ENCODE measurements at places on chromosomes 11 and 22.

GRCh38 chr22:46696229-46696518, 41.9 kb downstream of the CERK start:
- no peaks in the 10 kb centered on the region for H3K27me3 ChIP-seq
- H3K4me1 ChIP-seq, result no peaks in the 10 kb centered on the region
- no peak for DNase-seq
- H3K4me3 ChIP-seq, result no peak overlapping the region

- no peaks in the 10 kb centered on the region for H3K36me3 ChIP-seq
- no peak for DNase-seq
- no peak overlapping the region for H3K4me3 ChIP-seq
- H3K4me1 ChIP-seq, result no peaks in the 10 kb centered on the region
Measured at GRCh38 chr11:37264783-37265182, 666.7 kb upstream of the RAG2 start.

DNA sequence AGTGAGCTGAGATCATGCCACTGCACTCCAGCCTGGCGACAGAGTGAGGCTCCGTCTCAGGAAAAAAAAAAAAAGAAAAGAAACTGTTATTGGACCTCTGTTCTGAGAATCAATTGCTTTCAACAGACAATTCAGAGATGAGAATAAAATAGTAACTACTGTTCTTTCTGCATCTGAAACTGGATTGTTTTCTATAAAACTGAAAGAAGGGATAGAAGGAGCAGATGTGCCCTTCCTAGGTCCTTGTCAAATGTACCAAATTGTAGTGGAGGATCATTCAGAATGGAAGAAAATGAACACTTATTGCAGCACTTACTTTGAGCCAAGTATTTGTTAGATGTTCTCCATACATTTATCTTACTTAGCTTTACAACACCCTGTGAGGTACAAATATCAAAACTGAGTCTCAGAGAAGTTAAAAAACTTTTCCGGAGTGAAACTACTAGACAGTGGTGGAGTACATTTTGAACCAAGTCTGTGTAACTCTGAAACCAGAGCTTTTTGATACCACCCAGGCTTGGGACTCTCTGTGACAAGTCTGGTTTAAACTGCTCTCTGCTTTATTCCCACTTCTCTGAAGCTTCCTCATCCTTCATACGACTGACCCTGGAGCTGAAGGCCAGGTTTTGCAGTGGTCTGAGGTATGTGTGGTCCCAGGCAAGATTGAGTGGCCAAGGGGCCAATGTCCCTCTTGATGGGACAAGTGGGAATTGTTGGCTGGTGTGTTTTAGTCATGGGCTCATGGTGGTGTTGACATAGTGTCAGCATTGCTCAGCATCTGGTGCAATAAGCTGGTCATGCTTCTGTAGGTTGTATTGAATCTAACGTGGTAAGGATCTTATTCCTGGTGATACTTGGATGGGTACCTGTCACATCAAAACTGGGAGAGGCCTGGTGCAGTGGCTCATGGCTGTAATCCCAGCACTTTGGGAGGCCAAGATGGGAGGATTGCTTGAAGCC, 48.2 kb upstream of the CCDC134 start:
- no peak overlapping the region for H3K27ac ChIP-seq
- no peaks in the 10 kb centered on the region for H3K4me1 ChIP-seq
- H3K27me3 ChIP-seq, result no peaks in the 10 kb centered on the region
- H3K4me3 ChIP-seq, result no peak overlapping the region
- DNase-seq, result no peak
- H3K36me3 ChIP-seq, result no peaks in the 10 kb centered on the region

DNA sequence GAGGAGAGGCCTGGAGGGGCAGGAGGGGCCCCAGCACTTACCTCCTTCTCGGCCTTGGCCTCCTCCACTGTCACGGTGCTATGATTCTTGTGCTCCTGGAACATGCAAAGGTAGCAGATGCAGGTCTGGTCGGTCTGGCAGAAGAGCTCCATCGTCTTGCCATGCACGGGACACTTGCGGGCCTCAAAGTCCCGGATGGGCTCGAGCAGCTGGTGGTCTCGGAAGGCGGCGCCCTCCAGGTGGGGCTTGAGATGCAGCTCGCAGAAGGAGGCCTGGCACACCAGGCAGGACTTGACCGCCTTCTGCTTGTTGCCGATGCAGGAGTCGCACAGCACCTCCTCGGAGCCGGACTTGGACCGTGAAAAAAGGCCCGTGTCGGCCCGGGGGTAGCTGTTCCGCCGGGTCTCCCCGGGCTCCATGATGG, 714 bp downstream of the TRIM29 start:
- H3K36me3 ChIP-seq, result no peaks in the 10 kb centered on the region
- H3K27ac ChIP-seq, result peak overlapping the region; percentile 89
- H3K4me1 ChIP-seq, result peaks cover 20% of the 10 kb centered on the region
- no peaks in the 10 kb centered on the region for H3K27me3 ChIP-seq
- peak overlapping the region; percentile 65 for H3K4me3 ChIP-seq

DNA sequence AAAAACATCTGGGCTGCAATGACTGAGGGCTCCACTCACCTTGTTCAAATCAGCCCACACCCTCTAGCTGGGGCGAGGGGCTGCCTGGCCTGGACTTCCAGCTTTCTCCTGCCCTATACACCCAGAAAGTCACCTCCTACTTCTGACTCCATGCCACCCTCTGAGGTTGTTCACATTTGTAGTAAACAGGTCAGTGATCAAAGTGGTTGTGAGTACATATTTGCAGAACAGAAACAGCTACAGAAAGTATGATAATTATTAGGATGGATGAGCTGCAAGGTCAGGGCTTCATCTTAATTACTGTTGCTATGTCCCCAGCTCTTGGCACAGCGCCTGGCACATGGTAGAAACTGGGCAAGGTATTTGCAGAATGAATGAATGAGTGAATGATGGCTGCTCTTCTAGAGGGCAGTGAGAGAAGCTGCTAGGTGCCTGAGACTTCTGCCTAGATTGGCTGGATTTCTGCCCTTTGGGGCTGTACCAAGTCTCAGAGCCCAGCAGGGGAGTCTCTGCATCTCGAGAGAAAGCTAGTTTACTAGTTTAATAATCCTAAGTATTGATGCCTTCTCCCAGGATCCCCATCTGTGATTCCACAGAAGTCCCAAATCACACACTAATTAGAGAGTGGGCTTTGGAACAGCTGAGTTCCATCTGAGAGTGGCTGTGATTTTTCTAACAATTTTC, 36.0 kb downstream of the SYT13 start:
- H3K36me3 ChIP-seq, result no peaks in the 10 kb centered on the region
- peaks cover 2% of the 10 kb centered on the region for H3K27me3 ChIP-seq
- H3K4me1 ChIP-seq, result no peaks in the 10 kb centered on the region
- no peak overlapping the region for H3K4me3 ChIP-seq
- no peak overlapping the region for H3K27ac ChIP-seq
- DNase-seq, result no peak

DNA sequence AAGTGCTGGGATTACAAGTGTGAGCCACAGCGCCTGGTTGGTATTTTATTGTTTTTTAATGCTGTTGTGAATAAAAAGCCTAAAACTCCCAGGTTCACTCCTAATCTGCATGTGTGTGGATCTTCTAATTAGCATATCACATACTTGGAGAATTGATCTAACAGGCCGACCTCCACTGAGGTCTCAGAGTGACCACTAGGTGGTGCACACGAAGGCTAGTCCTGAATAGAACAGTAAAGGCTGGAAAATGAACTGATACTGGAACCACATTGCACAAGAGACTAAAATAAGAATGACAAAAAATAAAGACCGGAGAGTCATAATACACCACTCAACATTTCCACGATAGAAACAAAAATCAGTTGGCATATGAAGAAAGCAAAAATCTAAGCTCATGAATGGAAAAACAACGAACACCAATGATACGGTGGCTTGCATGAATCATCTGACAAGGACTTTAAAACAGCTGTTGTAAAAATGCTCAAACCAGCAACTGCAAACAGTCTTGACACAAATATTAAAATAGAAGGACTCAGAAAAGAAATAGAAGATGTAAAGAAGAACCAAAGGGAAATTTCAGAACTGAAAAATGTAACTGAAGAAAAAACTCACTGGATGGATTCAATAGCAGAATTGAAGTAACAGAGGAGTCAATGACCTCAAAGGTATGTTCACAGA, 19.2 kb downstream of the PIM3 start:
- peaks cover 12% of the 10 kb centered on the region for H3K4me1 ChIP-seq
- H3K27ac ChIP-seq, result no peak overlapping the region
- H3K27me3 ChIP-seq, result peaks cover 24% of the 10 kb centered on the region
- H3K4me3 ChIP-seq, result no peak overlapping the region
- DNase-seq, result no peak

DNA sequence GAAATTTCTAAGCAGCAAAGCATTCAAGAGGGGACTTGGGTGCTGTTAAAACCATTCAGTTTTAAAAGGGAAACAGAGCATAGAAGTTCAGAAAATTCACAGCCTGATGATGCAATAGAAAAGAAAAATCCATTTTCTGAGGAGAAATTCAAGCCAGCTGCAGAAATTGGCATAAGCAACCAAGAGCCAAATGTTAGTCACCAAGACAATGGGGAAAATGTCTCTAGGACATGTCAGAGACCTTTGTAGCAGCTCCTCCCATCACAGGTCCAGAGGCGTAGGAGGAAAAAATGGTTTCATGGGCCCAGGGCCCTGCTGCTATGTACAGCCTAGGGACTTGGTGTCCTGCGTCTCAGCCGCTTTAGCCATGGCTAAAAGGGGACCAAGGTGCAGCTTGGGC, 5.5 kb upstream of the IRAG1 start:
- no peaks in the 10 kb centered on the region for H3K4me1 ChIP-seq
- H3K27ac ChIP-seq, result no peak overlapping the region
- H3K36me3 ChIP-seq, result no peaks in the 10 kb centered on the region
- DNase-seq, result no peak
- no peaks in the 10 kb centered on the region for H3K27me3 ChIP-seq

- no peak for DNase-seq
- no peak overlapping the region for H3K27ac ChIP-seq
- H3K4me1 ChIP-seq, result peaks cover 9% of the 10 kb centered on the region
- H3K36me3 ChIP-seq, result peaks cover 21% of the 10 kb centered on the region
Measured at GRCh38 chr11:76141901-76142588, 64.3 kb downstream of the WNT11 start.

GRCh38 chr22:39490135-39490798, 11.8 kb upstream of the MIEF1 start:
- no peaks in the 10 kb centered on the region for H3K27me3 ChIP-seq
- no peaks in the 10 kb centered on the region for H3K36me3 ChIP-seq
- peak; percentile 90 for DNase-seq
- H3K4me1 ChIP-seq, result peaks cover 16% of the 10 kb centered on the region
- H3K27ac ChIP-seq, result no peak overlapping the region

GRCh38 chr11:26700574-26701235, 21.2 kb downstream of the SLC5A12 start:
- no peak overlapping the region for H3K4me3 ChIP-seq
- H3K36me3 ChIP-seq, result no peaks in the 10 kb centered on the region
- H3K4me1 ChIP-seq, result no peaks in the 10 kb centered on the region
- H3K27ac ChIP-seq, result no peak overlapping the region
- DNase-seq, result no peak

GRCh38 chr11:60717956-60718355, 6.6 kb upstream of the MS4A18 start:
- no peaks in the 10 kb centered on the region for H3K36me3 ChIP-seq
- no peaks in the 10 kb centered on the region for H3K27me3 ChIP-seq
- DNase-seq, result no peak
- H3K4me3 ChIP-seq, result no peak overlapping the region
- H3K27ac ChIP-seq, result no peak overlapping the region

DNA sequence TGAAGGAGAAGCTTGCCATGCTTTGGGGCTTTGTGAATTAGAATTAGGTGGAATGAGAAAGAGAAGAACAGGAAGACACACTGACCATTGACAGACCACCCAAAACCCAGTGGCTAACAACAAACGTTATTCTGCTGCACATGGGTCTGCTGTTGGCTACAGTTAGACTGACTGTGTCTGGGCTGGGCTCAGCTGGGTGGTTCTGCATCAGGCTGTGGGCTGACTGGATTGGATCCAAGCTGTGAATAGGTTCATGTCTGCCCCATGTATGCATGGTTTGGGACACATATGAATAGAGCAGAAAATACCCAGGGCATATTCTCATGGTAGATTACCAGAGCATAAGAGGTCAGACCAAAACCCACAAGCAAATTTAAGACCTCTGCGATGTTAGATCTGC, 11.7 kb upstream of the LDLRAD3 start:
- no peak overlapping the region for H3K27ac ChIP-seq
- no peaks in the 10 kb centered on the region for H3K36me3 ChIP-seq
- DNase-seq, result no peak
- peaks cover 15% of the 10 kb centered on the region for H3K4me1 ChIP-seq
- H3K27me3 ChIP-seq, result no peaks in the 10 kb centered on the region
- H3K4me3 ChIP-seq, result no peak overlapping the region

DNA sequence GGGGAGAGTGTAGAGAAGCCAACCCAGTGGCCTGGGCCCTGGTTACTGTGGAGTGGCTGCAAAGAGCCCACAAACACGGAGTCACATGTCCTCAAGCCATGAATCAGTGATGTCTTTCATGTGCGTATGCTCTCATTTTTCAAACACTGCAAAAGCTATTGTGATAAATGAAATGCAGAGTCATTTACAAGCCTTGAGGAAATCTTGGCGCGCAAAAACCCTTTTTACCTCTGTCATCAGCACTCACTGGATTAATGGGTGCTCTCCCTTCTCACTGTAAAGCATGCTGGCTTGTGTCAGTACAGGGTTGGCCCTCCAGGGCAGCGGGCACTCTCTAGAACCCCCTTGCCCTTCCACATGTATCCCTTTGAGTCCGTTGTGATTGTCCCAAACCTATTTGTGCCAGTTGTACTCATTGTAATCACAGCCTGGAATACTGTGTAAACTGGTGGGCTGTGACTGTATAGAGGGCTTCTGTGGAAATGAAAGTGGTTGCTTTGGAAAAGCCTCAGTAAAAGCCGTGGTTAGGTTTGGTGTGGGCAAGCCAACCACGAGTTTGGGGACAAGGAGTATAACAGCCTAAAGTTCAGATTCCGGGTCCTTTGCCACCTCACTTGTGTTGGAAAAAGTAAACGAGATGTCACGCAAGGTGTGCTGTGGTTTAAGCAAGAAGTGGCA, 10.4 kb downstream of the GNAZ start:
- no peak overlapping the region for H3K27ac ChIP-seq
- H3K36me3 ChIP-seq, result no peaks in the 10 kb centered on the region

- H3K4me3 ChIP-seq, result no peak overlapping the region
- no peak for DNase-seq
- H3K36me3 ChIP-seq, result no peaks in the 10 kb centered on the region
- H3K4me1 ChIP-seq, result no peaks in the 10 kb centered on the region
- peaks cover 5% of the 10 kb centered on the region for H3K27me3 ChIP-seq
Measured at GRCh38 chr11:114802878-114803277, 124.6 kb downstream of the NXPE2 start.

- H3K4me1 ChIP-seq, result peaks cover 29% of the 10 kb centered on the region
- H3K36me3 ChIP-seq, result no peaks in the 10 kb centered on the region
- peak overlapping the region; percentile 81 for H3K27ac ChIP-seq
- H3K4me3 ChIP-seq, result peak overlapping the region; percentile 63
- no peak for DNase-seq
- H3K27me3 ChIP-seq, result peaks cover 68% of the 10 kb centered on the region
Measured at GRCh38 chr11:13009476-13009920, 382 bp downstream of the RASSF10 start.

GRCh38 chr11:96008161-96008720, 84.3 kb upstream of the MTMR2 start:
- no peak overlapping the region for H3K4me3 ChIP-seq
- no peaks in the 10 kb centered on the region for H3K27me3 ChIP-seq
- H3K4me1 ChIP-seq, result peaks cover 16% of the 10 kb centered on the region
- no peak overlapping the region for H3K27ac ChIP-seq
